IMR-90 (cell line): ENCODE measurements at places on chromosomes 1 and 21. TPM values are rescaled to one million over a fixed set of nuclear protein-coding genes. Genes with fewer than 3 reads are reported as not detected.

DNA sequence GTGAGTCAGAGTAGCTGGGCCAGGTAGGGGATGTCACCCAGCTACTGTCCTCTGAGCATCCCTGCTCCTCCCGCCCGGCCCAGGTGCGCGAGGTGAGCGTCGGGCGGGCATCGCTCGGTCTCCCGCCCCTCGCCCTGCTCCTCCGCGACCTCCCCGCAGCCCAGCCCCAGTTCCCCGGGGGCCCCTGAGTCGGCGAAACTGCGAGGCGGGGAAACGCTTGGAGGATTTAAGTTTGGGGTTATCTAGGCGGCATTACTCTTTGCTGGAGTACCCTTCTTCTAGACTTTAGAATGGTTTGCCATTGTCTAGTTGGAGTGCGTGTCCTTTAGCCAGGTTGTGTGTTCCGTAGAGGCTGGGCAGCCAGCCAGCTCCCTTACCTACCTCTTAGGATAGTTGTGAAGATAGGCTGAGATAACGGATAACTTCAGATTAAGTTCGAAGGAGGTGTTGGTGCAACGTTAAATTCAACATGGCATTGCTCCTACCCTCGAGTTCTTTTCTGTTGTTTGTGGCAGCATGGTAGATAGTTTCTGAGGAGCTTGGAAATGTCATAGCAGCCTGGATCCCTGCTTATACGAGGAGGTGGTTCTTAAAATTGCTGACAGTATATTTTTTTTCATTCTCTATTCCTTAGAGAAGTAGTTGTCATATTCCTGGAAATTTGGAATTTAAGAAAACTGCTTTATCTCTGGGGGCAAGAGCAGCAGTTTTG is 697 bp downstream of the AGO3 start:
- DNase-seq: peak; percentile 5

DNA sequence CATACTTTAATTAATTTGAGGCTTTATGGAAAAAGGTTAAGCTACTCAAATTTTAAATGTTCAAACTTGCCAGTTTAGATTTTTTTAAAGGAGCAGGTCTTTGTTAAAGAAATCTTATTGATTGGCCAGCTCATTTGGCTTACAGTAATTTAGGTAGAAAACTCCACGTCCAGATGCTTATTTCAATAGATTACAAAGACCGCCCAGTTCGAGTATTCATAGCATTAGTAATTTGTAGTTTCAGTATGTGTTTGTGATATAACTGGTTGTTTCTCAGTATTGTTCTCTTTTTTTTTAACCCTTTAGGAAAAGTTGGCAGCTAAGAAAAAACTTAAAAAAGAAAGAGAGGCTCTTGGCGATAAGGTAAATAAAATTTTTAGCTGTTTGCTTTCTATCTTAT is 1.6 kb downstream of the RPF1 start:
- DNase-seq: no peak

GRCh38 chr1:42177541-42177981 is 13.0 kb upstream of the GUCA2A start:
- DNase-seq: peak; percentile 89

GRCh38 chr1:101410048-101410878 is 173.4 kb downstream of the S1PR1 start:
- no peak for DNase-seq

DNA sequence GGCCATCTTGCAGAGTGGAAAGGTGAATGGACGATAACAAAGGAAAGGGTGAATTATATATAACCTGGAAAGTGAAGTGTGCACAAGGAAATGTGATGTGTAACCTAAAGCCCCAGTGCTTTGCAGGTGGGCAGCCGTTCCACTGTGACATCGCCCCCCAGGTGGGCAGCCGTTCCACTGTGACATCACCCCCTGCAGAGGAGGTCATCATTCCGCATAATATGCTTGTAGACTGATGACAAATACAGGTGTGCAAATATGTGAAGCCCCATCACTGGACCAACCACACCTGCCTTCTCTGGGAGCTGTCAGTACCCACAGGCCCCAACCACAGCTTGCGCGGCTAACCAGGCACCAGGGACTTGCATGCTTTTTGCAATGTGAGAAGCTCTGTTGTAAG is 4.7 kb upstream of the ZNF496 start:
- no peak for DNase-seq

GRCh38 chr1:162376691-162377090 is at the start of gene SPATA46:
SPATA46 (minus strand) TSS chr1:162376854; CDS start chr1:162376790, 64 bp downstream.
- no peak for DNase-seq

- no peak for DNase-seq
Measured at GRCh38 chr1:14745789-14746188, 147.3 kb downstream of the KAZN start.

- DNase-seq: no peak
Measured at GRCh38 chr1:110007046-110007830, 22.7 kb downstream of the AHCYL1 start.

DNA sequence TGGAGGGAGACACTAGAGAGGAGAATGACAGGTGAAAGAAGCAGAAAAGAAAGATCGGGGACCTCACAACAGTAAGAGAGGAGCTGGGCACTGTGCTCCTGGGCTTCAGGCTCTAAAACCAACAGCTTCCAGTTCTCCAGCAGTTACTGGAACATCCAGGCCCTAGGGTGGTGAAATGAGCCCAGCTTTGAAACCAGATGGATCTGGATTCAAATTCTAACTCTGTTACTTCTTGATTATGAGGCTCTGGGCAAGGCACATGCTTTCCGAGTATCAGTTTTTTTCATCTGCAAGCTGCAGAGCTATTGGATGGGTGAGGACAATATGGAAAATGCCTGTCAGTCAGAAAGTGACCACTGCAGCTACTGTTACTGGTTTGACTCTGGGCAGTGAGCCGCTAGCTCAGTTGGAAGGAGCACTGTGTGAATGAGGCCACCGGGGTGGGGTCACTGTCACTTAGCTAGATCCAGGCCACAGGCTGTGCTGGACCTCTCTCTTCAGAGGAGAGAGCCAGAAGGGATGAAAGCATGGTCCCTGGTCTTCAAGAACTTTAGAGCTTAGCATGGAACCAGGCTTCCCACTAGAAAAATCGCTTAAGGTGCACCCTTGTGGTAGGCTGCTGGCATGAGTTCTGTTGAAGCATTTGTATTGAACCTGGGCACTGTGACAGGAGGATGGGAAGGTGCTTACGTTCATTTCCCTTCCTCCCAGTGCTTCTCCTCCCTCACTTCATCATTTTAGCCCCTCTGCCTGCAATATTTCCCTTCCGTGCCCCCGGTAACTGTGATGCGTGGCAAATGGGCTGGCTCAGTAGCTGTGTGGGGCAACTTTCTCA is 12.2 kb downstream of the PLEKHO1 start:
- peak; percentile 49 for DNase-seq

RNF207 gene
- total RNA-seq: 2.7 and 3.9 TPM in 2 replicates
